IPS-NIHi11 (cell line): ENCODE measurements at places on chromosomes 5 and 9.
A peak's percentile ranks its signal among the peaks of the same experiment; 100 is the strongest.

- no peak for DNase-seq
These were observed 60.1 kb upstream of the ITGA1 start for GRCh38 chr5:52727576-52727975.

GRCh38 chr5:165201369-165201768 is 1696.0 kb downstream of the MAT2B start:
- DNase-seq: no peak

GRCh38 chr5:137348759-137349158 is 150.4 kb downstream of the SPOCK1 start:
- DNase-seq: no peak

DNA sequence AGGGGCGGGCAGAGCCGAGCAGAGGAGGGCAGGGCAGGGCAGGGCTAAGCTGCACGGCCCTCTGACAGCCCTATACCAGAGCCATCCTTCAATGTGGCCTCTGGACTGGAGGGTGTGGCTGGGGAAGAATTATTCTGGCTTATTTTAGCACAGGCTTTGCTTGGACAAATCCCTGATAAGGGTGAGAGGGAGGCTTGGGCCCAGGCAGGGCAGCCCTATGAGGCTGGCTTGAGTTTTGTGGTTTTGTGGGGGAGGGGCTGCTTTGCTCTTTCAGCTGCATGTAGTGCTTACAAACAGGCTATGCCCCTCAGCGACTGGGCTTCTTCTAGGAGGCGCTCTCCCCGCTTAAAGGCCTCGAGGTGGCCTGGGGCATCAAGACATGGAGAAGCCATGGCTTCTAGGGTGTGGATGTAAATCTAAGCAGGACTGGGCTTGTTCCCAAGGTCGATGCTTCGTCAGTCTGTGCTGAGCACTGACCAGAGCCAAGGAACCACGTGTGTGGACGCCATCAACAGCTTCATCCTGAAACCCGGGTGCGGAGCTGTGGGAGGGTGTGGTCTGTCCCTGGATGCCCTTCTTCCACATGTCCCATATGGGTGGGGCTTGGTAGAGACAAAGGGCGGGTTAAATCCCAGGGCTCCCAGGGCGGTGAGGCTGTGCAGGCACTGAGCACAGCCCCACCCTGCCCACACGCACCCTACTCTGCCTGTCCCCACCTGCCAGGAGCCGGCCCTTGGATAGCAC is 45.7 kb upstream of the IPPK start:
- no peak for DNase-seq

DNA sequence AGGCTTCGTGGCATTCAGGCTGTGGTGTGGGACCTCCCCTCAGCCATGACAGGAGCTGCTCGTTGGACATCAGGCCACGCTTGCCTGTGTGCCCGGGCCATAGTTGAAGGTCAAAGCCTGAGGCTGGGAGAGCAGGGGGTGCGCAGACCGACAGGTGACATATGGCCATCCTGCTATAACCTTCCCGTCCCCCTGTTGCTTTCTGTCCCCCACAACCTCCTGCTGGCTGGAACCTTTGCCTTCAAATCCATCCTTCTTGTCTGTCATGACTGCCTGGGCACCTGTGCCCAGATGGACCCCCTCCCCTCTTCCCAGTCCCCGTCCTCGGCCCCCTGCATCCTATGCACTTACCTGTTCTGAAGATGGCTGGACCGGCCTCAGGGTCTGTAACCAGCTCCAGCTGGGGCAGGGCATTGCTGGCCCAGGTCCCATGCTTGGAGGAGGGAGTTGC is 83.2 kb downstream of the WNK2 start:
- peak; percentile 8 for DNase-seq

GRCh38 chr5:105751908-105752307 is 1918.8 kb downstream of the EFNA5 start:
- no peak for DNase-seq

- no peak for DNase-seq
These were observed 107.9 kb downstream of the RASGRF2 start for GRCh38 chr5:81068063-81068462.

GRCh38 chr9:112905084-112905483 is 14.4 kb upstream of the SLC46A2 start:
- DNase-seq: no peak

GRCh38 chr5:95533106-95533505 is 21.7 kb downstream of the SKIC3 start:
- DNase-seq: no peak

DNA sequence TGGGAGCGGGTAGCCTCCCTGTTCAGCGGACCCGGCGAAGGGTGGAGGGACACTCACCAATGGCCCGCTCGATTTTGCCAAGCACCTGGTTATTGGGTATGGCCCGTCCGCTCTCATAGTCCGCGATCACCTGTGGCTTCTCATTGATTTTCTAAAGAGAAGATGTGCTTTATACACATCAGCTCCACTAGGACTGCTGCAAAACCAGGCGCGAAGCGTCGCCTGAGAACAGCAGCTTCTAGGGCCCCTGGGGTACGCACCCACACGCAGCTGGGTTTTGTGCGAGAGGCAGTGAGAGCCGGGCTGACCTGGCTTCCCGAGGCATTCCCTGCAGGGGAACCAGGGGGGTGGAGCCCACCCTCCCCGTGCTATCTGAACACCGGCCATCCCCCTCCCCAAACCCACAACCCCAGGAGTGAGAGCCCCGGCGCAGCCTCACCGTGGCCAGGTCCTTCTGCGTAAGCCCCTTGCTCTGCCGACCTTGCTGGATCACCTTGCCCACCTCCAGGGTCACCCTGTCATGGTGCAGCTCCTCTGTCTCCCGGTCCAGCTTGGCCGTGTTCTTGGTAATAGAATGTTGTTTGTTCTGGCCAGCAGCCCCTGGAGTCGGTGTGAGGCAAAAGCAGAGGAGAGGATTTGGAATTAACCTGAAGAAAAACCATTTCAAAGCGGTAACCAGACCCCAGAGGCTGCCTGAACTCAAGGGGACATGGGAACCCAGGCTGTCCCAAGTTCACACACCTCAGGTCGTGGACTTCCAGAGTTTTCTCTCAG is 3.1 kb downstream of the EDF1 start:
- DNase-seq: no peak
